Posterior vena cava (tissue), 2 donors: ENCODE measurements at places on chromosomes 3 and 15.

DNA sequence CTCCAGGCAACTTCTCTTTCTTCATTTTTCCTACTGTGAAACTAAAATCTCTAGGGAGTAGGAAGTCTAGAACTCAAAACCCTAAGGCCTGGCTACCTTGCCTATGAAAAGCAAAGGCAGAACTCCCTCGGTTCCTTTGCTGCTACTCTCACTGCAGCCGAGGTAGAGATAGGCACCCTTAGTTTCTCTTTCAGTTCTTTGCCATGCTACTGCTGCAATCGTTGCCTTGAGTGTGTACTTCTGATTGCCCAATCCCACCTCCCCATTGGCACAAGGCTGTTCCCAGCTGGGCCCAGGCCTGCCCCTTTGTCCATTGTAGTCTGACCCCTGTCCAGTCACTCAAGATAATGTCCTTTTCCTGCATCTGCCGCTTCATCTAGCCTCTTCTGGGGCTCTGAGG, 92.3 kb upstream of the MRPS22 start:
- DNase-seq = no peak

DNA sequence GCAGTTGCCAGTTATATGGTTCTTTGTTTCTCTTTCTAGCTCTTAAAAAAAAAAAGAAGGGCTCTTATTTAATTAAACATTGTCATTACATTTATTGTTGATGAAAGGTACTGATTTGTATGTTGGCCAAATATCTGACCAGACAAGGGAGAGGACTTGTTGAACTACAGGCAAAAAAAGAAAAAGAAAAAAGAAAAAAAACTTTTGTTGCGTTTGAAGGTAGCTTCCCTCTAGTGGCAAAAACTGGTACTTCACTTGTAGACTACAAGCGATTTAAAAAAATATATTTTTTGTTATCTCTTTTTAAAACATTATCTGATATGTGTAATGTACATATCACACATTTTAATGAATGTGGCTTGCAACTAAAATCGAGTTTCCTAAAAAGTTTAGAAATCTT, 280.6 kb downstream of the ROBO2 start:
- DNase-seq = no peak

GRCh38 chr3:13174011-13174802, 101.0 kb upstream of the IQSEC1 start:
- DNase-seq = peak; percentile 70

- DNase-seq = no peak
These were observed 53.7 kb downstream of the SCN11A start for GRCh38 chr3:38998086-38998485.

GRCh38 chr3:114319453-114319852, 25.6 kb downstream of the TIGIT start:
- DNase-seq = no peak

DNA sequence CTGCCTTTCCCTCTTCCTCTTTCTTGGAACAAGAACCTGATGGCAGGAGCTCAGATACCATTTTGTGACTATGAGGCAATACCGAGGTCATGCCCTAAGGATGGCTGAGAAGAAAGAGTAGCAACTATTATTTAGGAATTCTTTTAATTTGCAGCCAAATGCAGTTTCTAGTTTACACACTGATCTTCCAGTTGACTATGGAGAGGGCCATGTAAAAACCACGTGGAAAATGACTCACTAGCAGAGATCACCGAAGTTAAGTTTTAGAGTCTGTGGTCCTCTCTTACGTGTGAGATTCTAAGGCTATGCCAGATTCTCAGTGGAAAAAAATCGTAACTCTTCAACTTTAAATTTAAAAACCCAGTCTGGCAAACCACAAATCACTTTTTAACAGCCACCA, 7.8 kb downstream of the BNC1 start:
- no peak for DNase-seq

DNA sequence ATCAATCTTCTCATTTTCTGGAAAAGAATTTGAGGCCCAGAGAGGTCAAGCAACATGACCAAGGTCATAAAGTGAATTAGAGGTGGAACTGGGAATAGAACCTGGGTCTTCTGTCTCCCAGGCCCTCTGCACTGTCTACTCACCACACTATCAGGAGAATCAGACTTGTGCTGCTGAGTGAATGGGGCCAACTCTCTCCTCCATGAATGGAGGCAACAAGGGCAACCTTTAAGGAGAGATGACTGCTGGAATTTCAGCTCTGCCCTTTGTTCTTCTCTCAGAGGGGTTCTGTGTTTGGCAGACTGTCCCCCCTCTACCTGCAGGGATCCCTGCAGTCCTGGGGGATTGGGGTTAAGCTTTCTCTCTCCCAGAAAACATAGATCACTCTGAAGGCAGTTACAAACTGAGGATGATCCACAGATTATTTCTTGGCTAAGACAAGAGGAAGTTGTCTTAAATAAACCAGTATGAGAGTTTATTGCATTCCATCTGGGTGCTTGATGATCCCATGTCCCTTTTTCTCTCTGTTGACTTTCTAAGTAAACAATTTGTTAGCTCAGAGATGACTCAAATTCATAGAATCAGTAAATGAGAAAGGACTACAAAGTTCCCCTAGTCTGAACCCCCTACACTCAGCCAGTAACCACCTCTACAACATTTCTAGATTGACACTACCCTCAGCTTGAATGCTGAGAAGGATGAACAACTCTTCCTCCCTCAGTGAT, 99.0 kb upstream of the LIPC start:
- DNase-seq = no peak

GRCh38 chr3:152322756-152323155, 54.0 kb downstream of the MBNL1 start:
- DNase-seq = no peak

DNA sequence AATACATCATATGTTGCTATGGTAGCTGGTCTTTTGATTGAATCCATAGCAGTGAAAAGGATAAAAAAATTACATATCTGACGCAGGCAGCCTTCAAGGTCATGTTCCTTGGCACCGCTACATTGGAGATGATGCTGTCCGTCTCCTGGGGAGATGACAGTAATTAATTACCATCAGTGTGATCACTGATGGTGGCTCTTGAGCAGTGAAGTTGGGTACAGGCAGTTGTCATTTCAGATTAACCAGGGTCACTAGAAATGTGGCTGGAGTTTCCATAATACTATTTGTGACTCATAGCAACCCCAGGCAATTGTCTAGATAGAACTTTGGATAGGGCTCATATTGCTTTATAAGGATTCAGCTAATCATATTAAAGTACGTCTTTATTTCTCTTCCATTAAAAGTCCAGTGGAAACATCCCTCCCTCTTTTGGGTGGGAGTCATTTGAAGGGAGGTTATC, 136.3 kb downstream of the THSD4 start:
- DNase-seq = no peak
